Upper lobe of left lung (tissue), 6 donors: ENCODE measurements at places on chromosomes 11 and 22. TPM values are rescaled to one million over a fixed set of nuclear protein-coding genes. Genes with fewer than 3 reads are reported as not detected.

GLYATL1 gene
- total RNA-seq: not detected

NCR3LG1 gene
- 4.8 TPM for total RNA-seq

ISX gene
- total RNA-seq: not detected

PRODH gene
- total RNA-seq: 47.2 TPM
